ENCODE measurements at places on chromosomes 16 and 17.

GRCh38 chr16:68062910-68063393 lies 22.2 kb upstream of the NFATC3 start:
- DNase-seq: peak; percentile 58

DNA sequence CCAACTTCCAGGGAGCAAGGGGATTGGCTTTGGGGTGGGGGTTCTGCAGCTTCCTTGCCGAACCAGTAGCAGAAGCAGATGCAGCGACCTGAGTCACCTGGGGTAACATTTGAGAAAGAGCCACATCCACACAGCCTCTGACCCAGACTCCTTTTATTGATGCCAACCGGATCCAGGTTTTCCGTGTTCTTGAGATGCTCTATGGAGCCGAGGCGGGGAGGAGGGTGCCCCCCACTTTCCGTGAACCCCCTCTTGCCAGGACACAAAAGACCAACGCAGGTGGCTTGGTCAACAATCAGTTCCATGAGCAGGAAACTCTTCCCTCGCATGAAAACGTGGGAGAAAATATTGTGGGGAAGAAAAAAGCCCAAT lies 125.8 kb downstream of the C16orf78 start:
- no peak for DNase-seq

DNA sequence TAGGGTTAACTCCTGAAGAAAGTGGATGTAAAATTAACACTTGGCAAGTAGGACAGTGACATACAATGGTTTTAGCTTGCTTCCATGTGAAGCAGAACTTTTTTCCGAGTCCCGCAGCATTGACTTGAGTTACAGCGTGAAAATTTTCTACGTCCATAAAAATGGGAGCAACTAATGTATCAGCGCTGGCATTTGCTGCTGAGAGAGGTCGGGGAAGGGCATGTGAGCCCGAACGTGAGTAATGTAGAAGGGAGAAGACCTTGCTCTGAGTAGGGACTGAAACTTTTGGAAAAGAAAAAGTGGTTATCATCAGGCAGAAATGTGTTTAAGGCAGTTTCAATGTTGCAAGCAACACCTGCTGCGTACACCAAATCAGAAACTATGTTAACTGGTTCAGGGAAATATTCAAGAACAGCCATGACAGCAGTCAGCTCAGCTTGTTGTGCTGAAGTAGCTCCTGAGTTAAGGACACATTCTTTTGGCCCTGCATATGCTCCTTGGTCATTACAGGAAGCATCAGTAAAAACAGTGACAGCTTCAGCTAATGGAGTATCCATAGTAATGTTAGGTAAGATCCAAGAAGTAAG lies 70.9 kb upstream of the ARL4D start:
- DNase-seq: no peak

DNA sequence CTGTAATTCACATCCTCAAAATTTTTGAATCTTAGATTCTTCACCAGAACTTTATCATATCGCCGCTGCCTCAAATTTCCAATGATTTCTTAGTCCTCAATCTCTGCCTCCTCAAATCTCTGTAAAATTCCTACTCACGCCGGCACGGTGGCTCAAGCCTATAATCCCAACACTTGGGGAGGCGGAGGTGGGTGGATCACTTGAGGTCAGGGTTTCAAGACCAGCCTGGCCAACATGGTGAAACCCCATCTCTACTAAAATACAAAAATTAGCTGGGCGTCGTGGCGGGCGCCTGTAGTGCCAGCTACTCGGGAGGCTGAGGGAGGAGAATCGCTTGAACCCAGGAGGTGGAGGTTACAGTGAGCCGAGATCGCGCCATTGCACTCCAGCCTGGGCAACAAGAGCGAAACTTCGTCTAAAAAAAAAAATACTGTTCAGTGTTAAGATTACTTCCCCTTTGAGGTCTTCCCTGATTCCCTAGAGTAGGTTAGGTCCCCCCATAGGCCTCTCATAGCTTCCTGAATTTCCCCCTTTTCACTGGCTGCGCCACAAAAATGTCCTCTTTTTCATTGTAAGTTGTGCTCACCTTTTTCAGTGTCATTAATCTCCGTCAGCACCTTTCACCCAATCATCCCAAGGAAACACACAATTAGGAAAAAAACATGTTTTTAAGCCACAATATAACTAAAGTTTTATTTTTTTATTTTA lies 919 bp upstream of the CBX1 start:
- DNase-seq: no peak

GRCh38 chr17:44707755-44708400 lies 587 bp upstream of the DBF4B start:
- no peak for DNase-seq

DNA sequence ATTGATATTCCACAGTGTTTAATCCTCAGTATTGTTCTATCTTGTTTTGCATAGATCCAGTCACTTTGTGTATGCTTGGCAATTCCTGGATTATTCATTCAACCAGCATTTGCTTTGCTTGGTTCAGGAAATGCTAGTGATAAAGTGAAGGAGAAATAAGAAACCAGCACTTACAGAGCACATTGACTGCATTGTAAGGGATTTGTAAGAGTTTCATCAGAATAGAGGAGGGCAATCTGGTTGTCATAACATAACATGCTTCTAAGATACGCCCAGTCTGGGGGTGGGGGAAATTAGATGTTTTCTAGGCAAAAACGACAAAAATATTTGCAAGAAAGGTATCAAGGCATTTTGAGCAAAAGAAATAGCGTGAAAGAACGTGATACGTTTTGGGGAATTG lies 40.4 kb downstream of the TNRC6A start:
- DNase-seq: no peak

DNA sequence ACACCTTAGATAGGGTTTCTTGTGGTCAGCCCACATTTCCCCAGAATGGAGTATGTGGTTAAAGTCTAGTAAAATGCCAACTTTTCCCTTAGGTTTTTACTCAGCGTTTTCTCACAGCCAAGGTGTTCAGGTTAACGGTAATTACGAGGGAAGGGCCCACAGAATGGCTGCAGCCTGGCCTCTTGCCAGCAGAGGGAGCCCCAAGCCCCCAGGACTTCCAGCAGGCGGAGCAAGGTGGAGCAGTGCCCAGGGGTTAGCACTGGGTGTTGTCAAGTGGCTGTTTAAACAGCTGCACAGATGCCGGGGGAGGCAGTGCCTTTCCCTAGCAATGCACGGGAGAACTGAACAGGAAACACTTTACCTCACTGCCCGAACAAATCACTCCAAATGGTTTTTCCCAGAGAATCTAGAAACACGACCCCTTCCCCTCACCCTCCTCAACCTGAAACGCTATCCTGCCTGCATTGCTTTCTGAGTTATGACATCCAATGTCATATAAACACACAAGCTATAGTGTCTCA lies 6.6 kb downstream of the PHB1 start:
- DNase-seq: peak; percentile 86
